SW480 (cell line): ENCODE measurements at places on chromosomes 12 and 14.

DNA sequence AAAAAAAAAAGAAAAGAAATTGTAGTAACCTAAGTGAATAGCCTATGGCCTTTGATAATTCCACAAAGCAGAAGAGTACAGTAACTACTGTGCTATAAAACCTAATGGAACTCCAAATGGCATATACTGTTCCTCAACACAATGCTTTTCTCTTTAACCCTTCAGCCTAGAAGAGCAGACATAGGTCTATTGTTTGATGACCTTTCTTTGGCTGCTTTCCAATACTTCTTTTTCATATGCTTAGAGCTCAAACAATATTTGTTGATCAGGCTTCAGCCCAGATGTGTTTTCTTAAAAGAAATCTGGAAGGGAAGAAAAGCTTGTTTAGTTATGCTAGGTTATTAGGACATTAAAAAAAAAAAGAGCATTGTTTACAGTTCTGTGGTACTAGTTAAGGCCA lies 116.4 kb downstream of the NTN4 start:
- no peak for DNase-seq

GRCh38 chr12:113587720-113588119 lies 116.0 kb upstream of the LHX5 start:
- no peak for DNase-seq

GRCh38 chr12:124518051-124518932 lies 49.1 kb downstream of the NCOR2 start:
- peak; percentile 84 for DNase-seq

DNA sequence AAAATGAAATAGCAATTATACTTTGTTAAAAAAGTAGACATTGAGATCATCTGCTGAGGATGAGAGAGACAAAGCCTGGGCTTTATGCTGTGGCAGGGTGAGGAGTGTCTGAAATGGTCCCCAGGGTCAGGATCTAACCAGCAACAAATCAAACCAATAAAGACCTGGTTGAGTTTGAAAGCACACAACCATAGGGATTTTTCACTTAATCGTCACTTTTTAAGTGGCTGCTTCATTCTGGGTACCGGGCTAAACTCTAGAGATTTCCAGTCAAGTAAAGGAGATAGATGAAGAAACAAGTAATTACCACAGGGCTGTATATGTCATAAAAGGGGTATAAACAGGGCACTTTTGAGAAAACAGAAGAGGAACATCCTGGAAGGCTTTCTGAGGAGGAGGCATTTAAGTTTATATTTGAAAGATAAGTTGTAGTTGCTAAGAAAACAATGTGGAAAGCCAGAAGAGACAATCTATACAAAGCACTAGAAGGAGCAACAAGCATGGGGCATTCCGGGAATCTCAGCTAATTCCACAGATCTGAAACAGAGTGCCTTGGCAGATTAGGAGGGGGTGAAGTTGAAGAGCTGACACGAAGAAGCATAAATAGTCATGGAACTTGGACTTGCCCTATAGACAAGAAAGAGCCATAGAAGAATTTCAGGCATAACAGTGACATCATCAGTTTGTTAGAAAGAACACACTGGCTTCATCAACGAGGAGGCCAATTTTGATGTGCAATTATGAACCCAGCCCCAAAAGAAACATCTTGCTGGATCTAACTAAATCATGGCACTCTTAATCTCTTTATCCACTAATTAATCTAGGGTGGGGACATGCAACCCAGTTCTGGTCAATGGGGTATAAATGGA lies 46.9 kb upstream of the FRS2 start:
- no peak for DNase-seq

DNA sequence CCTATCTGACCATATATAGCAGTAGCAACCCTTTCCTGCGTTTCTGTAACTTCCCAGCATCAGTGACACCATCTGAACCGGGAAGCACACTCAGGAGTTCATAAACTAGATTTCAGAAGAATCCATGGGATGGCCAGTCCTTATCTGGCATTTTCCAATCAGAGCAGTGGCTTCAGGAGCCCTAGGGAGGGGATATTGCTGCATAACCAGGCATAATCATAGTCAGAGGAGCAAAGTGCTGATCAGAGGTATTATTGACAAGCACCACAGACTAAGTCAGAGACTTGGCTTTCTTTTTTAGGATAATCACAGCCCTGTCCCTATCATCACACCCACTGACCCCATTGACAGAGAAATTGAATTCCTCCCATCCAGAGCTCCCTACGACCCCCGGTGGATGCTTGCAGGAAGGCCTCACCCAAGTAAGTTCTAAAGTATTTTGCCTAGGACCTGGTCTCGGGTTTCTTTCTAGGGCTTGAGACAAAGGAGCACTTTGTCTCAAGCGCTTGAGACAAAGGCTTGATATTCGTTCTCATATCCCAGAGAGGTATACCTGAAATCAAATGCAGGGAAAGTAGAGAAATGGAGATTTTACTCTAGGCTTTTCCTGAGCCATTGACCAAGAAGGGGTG lies 55.1 kb downstream of the FOXN4 start:
- DNase-seq, result no peak

- no peak for DNase-seq
Observed at GRCh38 chr12:51517800-51518199, 73.2 kb upstream of the SCN8A start.

GRCh38 chr12:121115530-121115929 lies 17.1 kb upstream of the P2RX7 start:
- no peak for DNase-seq

DNA sequence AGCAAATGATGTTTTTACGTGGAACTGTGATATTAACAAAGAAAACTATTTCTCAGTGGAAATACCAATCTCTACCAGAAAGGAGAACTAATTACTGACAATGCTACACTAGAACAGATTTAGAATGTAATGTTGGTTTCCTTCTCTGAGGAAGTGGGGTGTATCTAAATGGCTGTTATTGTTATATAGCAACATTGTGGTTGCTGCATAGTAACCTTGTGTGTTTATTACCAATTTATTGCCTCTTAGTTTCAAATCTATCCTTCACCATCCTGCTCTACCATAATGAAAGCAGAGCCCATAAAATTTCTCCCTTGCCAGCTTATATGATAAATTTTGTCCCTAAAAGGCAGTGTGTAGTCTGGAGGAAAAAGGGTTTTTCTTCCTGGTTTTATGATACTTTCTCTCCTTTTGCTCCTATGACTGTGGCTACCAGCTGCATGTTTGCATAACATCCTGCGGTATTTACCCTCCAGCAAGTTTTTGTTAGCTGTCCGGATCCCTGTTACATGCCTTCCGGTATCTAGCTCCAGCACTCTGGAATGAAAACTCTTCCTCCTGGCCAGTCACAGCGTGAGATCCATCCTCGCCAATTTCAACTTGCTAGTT lies 5.7 kb upstream of the KLRK1 start:
- DNase-seq, result peak; percentile 96

DNA sequence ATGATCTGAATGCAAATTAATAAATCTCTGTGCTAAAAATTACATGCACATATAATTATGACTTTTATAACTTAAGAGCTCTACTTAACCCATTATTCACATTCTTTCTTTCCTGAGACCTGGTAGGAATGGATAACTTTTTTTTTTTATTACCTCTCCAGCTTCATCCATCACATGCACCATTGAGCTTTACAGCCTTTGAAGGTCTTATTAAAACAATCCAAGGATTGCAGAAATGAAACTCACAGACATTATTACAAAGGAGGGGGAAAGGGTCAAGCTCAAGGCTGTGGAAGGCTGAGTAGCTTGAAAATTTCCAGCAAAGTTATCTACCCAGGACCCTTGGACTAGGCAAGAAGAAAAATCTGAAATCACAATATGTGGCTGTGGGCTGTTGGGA lies 202.5 kb upstream of the GRIP1 start:
- DNase-seq, result no peak
